ENCODE measurements at places on chromosomes 7 and 10.

GRCh38 chr7:64849924-64850499 is 53.1 kb upstream of the ZNF273 start:
- DNase-seq: no peak

- no peak for DNase-seq
Measured at GRCh38 chr10:24930427-24930826, 22.0 kb downstream of the PRTFDC1 start.

DNA sequence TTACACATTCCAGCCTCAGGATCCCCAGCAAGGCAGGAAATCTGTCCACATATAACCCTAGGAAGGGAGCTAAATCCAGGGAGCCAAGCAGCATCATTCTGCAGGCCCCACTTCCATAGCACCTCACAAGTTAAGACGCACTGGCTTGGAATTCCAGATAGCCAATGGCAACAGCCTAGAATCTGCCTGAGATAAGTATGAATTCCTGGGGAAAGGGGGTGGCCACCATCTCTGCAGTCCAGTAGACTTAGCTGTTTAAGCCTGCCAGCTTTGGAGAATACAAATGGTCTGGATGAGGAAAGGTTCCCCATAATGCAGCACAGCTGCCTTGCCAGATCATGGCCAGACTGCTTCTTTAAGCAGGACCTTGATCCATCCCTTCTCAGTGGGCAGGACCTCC is 179.4 kb upstream of the PRSS1 start:
- no peak for DNase-seq

- no peak for DNase-seq
Measured at GRCh38 chr10:13168781-13169180, 7.4 kb downstream of the MCM10 start.

DNA sequence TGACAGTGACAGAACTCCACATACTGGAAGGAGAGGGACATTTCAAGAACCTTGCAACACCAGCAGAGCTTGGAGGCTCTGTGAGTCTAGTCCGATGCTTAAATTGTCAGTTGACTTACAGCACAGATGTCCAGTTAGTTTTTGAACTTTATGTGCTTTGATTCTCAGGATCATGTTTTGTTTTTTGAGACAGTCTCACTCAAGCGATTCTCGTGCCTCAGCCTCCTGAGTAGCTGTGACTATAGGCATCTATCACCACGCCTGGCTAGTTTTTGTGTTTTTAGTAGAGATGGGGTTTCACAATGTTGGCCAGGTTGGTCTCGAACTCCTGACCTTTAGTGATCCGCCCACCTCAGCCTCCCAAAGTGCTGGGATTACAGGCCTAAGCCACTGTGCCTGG is 31.8 kb upstream of the STEAP4 start:
- no peak for DNase-seq

DNA sequence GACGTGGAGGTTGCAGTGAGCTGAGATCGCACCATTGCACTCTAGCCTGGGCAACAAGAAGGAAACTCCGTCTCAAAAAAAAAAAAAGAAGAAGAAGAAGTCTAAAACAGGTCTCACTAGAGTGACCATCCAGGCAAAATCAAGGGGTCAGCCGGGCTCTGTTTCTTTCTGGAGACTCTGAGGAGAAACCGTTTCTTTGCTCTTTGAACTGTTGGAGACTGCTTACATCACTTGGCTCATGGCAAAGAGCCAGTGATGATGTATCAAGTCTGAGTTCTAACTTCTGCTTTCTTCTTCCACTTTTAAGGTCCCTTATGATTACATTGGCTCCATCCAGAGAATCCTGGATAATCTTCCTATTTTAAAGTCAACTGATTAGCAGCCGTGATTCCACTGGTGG is 306.8 kb downstream of the WDR11 start:
- DNase-seq: no peak

GRCh38 chr7:132354527-132354926 is 221.7 kb downstream of the PLXNA4 start:
- no peak for DNase-seq

- DNase-seq: no peak
Measured at GRCh38 chr10:1631282-1631681, 106.0 kb downstream of the ADARB2 start.

DNA sequence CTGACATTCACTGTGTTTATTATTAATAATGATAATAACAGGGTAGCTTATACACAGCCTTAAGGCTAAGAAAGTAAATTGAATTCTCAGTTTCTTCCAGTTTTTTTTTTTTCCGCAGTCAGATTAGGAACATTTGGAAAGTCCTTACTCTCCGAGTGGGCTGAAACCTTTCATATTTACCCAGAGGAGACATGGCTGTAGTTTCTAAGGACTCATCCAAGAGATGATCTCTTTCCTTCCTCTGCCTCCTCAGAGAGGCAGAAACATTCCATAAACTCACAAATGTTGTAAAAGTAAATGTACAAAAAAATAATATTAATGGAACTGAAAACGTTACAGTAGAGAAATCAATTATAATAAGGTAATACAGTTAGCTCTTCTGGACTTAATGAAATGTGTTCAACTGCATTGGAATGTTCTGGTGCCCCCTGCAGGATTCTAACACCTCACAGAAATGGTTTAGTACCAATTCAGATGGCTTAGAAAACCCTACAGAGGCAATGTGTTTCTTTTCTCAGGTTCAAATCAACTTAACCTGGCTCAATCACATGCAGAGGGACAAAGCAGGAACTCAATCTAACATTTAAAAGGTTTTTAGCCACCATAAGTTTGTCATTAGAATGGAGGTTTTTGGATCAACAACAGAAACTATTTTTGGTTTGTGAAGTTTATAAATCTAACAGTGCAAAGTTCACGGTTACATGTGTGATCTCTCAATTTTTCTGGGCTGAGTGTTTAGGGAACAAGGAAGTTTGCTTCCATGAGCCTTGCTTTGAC is 71.7 kb downstream of the ICA1 start:
- no peak for DNase-seq

GRCh38 chr10:103564776-103565520 is 71.4 kb downstream of the NEURL1 start:
- no peak for DNase-seq

- no peak for DNase-seq
Measured at GRCh38 chr7:50095634-50096033, 2.6 kb upstream of the ZPBP start.

DNA sequence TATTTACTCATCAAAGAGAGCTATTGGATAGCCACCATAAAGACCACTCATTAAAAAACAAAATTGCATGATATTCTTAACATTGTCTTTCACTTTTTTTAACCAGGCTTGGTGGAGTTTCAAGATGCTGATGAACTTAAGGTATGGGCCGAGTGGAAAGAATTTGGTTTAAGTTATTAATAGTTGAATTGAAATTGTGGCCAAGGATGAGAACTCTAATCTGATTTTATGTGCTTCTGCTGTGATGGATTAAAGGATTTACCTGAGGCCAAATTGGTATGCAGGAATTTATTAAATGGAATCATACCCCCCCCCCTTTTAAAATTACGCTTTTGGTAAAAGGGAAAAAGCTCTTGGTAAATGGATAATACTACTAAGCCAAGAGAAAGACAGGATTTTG is 33.8 kb upstream of the TOMM7 start:
- no peak for DNase-seq

- no peak for DNase-seq
Measured at GRCh38 chr7:130493275-130493873, 1.5 kb downstream of the MEST start.

- DNase-seq: no peak
Measured at GRCh38 chr10:35127289-35127891, 744 bp downstream of the CREM start.

- DNase-seq: no peak
Measured at GRCh38 chr10:81109200-81109752, 571.6 kb downstream of the SH2D4B start.

DNA sequence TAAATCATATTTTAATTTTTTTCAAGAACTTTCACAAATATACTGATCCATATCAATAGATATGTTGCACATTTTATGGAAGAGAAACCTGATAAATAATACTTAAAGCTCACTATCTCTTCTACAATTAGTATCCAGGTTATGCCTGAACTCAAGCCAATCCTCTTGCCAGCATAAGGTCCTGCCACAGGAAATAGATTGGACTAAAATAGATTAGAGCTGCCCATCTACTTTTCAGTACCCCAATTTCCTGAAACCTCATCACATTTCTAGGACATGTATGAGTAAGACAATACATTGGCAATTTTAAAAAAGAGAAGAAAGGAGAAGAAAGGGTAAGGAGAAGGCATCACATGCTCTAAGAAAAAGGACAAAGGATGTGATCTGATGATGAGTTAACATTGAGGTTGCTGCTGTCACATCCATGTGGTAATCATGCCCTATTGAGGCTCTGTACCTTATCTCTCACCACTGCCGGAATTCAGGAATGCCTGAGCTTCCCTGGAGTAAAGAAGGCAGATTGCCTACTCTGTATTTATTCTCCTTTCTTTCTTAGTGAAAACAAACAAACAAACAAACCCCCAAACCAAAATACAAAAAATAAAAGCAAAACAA is 199.7 kb downstream of the ANK3 start:
- no peak for DNase-seq

DNA sequence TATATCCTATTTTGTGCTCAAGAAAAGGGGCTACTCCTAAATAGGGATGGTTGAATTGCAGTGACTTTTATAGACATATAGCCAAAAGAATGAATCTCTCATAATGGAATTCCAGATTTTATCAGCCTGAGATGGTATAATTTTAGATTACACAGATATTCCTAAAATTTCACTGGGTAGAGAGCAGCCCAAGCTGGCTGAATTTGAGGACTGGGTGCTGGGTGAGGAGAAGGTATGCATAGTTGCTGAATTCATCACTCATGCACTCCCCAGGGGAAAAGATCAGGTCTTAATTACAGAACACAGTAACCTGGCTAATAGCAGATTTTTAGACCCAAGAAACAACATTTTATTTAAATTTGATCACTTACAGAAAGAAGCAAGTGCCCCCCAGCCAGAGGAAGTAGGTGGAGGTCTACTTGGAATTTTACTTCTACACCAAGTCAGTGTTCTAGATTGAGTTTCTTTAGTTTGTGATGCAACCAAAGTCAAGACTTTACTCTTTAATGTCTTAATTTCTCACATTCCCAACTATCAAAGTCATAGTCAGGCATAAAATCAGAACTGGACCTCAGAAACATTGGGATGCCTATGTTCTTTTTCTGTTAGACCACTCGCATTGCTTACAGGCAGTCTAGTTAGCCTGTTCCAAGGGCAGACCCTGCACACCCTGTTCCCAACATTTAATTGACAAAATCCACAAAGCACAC is 337.4 kb upstream of the PODXL start:
- no peak for DNase-seq

GRCh38 chr10:131703941-131704340 is 196.9 kb upstream of the PPP2R2D start:
- DNase-seq: no peak

GRCh38 chr10:132526676-132527075 is 10.9 kb upstream of the INPP5A start:
- DNase-seq: no peak

DNA sequence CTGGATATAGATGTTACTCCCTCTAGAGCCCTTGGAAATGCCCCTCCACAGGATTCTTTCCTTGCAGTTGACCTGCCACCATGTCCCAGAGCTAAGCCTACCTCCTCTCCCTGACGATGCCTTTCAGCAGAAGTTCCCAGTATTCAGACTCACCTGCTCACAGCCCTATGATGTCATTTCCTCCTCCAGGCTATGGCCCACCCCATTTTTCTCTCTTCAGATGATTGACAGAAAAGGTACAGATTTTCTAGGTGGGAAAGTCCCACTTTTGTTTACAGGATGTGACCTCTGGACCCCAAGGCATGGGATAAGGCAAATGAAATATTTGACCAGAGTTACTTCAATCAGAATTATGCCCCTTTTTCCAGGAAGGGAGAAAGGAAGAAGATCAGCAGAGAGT is 280.2 kb upstream of the PHYHIPL start:
- no peak for DNase-seq

DNA sequence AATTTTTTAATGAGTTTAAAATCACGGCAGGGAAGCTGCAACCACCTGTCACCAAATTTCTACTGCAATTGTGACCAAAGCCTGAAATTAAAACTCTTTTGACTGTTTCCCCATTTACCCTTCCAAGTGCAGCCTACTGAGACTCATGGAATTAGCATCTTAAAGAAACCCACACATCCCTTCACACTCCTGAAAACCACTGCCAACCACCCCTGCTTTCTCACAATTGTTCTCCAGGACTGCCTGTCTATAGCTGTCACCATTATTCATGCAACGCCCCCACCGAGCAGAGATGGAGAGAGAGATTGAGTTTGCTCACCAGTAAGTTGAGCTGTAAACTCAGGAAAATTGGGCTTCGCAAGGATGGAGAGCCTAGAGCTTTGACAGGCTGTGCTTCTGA is 383.8 kb upstream of the SORCS1 start:
- no peak for DNase-seq

- DNase-seq: no peak
Measured at GRCh38 chr10:99976886-99977665, 32.7 kb downstream of the DNMBP start.

DNA sequence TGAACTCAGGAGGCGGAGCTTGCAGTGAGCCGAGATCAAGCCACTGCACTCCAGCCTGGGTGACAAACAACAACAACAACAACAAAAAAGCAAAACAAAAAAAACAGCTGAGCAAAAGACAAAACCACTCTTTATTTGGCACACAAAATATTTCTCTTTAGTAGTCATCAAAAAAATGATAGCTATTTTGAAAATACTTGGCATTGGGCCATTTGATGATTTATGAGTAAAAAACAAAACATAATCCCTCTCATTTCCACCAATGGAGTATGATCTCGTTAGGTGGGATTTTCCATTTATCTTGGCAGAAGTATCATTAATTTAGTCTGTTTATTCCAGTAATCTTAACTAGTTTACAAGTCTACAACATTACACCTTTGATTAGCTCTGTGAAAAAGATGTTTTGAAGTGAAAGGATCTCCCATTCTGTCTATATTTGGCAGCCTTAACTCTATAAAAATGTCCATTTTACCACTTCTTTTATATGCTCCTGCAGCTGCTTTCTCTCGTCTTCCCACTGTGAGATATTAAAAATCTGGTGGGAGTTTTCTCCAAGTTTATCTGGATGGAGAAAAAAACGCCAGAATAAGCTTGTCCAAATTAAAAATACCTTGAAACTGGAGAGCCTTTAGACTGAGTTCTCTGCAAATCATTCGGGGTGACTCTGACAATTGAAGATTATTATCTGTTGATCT is 58.8 kb upstream of the AGMO start:
- no peak for DNase-seq

DNA sequence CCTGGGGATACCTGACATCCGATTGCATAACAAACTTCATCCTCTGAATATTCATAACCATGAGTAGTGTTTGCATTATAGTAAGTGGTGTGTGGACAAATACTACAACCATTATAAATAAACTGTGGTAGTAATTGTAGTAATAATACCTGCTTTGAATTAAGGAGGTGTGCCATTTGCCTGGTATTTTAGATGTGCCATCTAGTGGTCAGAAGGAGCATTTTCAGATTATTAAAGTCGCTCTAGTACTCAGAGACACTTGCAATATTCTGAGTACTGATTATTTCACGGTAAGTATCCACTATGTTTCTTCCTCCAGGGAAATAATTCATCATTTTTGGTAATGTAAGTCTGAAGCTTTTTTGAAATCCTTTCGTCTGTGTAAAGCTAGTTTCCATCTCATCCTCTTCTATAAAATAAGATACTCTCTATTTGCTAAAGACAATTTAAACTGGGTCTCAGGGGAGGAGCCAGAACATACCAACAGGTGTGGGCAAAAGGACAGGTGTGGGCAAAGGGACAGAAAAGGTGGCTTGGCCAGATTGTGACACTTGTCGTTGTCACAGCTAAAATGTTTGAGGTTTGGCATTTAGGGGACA is 115.3 kb upstream of the WDR11 start:
- no peak for DNase-seq

- no peak for DNase-seq
Measured at GRCh38 chr7:105413887-105414437, 25.2 kb upstream of the SRPK2 start.

GRCh38 chr7:151375530-151376217 is 34.1 kb downstream of the NUB1 start:
- DNase-seq: no peak
